Astrocyte (in vitro differentiated cells and primary cell): ENCODE measurements at places on chromosomes 3 and 15. TPM values are rescaled to one million over a fixed set of nuclear protein-coding genes. Genes with fewer than 3 reads are reported as not detected.

SYNPR gene
- total RNA-seq = 0.27 TPM in 1 of 2 replicates, not detected in the other

ANXA2 gene
- total RNA-seq = 2,269 and 2,599 TPM in 2 replicates

TNIK gene
- total RNA-seq = 68.6 and 70.0 TPM in 2 replicates

CCR9 gene
- not detected in 2 replicates for total RNA-seq

CATSPER2 gene
- total RNA-seq = 2.0 and 3.3 TPM in 2 replicates

MESP1 gene
- not detected in 2 replicates for total RNA-seq

NOX5 gene
- 0.09 and 0.14 TPM in 2 replicates for total RNA-seq

GRCh38 chr3:193335031-193335430 is 43.5 kb downstream of the ATP13A5 start:
- no peaks in the 10 kb centered on the region for H3K27me3 ChIP-seq
- DNase-seq = no peak
- no peak overlapping the region for H3K27ac ChIP-seq
- no peaks in the 10 kb centered on the region for H3K36me3 ChIP-seq
- H3K4me1 ChIP-seq = no peaks in the 10 kb centered on the region

GRCh38 chr3:155984791-155985417 is 114.5 kb downstream of the GMPS start:
- H3K27me3 ChIP-seq = no peaks in the 10 kb centered on the region
- H3K36me3 ChIP-seq = no peaks in the 10 kb centered on the region

DNA sequence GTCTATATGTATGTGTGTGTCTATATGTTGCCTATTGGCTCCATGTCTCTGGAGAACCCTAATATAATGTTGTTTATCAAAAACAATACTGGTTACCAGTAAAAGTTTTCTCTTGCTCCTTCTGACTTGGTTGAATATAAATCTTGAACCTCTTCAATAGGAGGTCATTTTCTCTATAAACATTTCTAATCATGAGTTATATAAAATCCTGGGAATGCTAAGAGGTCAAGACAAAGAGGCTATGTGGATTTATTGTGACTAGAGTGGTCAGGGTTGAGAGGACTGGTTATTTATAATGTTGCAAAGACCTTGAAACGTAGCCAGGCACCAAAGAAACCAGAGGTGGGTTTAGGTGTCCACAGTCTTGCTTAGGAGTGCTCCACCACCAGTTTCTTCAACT is 1.2 kb upstream of the MINDY4B start:
- H3K4me3 ChIP-seq = no peak overlapping the region
- no peak for DNase-seq
- H3K27ac ChIP-seq = no peak overlapping the region
- peaks cover 27% of the 10 kb centered on the region for H3K27me3 ChIP-seq
- no peaks in the 10 kb centered on the region for H3K4me1 ChIP-seq

DNA sequence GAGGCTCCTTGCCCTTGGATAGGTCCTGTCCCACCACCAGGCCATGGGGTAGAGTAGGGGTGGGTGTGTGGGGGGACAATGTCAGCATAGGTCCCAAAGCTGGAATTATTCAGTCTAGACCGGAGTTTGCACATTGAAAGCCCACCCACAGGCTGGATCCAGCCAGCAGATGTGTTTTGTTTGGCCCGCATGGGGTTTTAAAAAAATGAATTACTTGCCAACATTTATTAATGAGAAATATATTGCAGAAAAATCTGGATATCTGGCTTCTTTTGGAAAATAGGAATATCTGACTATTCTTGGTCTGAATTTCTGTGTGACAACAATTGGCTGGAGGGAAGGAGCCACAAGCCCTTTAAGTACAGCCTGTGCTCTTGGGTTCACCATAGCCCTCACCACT is 17.3 kb upstream of the LRIG1 start:
- no peaks in the 10 kb centered on the region for H3K27me3 ChIP-seq
- no peak overlapping the region for H3K27ac ChIP-seq
- H3K4me3 ChIP-seq = no peak overlapping the region
- H3K4me1 ChIP-seq = no peaks in the 10 kb centered on the region
- H3K36me3 ChIP-seq = no peaks in the 10 kb centered on the region

DNA sequence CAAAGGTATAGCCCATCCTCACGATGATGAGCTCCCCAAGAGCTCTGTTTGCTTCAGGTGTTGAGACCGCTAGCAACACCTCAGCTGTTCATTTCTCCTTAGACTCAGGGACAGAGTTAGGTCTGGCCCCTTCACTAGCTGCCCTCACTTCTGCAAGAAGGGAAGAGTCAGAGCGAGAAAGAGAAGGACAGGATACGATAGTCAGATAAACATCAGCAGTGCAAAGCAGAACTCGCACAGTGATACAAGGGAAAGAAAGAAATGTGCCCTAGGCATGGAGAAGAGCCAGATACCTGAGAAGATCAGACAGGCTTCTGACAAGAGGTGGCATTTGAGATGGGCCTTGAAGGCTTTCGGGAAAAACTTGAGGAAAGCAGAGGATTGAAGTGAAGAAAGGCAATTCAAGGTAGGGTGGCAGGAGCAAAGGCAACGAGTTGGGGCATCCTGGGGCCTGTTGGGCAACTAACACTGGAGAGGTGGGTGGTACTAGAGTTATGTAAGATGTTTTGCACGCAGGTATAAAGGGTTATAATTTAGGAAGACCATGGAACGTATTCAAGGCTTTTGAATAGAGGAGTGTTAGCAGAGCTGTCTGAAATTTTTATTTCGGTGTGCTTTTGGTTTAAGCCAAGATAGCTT is 106.0 kb downstream of the PGPEP1L start:
- no peak for DNase-seq
- H3K27me3 ChIP-seq = no peaks in the 10 kb centered on the region
- H3K27ac ChIP-seq = peak overlapping the region; percentile 99
- peaks cover 80% of the 10 kb centered on the region for H3K4me1 ChIP-seq

- no peaks in the 10 kb centered on the region for H3K36me3 ChIP-seq
- H3K4me3 ChIP-seq = no peak overlapping the region
- peaks cover 3% of the 10 kb centered on the region for H3K27me3 ChIP-seq
- H3K4me1 ChIP-seq = no peaks in the 10 kb centered on the region
- no peak for DNase-seq
- H3K27ac ChIP-seq = no peak overlapping the region
Measured at GRCh38 chr3:43796041-43796596, 105.4 kb downstream of the ABHD5 start.

GRCh38 chr3:122932251-122932967 is 95.2 kb downstream of the SEMA5B start:
- H3K4me3 ChIP-seq = no peak overlapping the region
- no peak for DNase-seq
- H3K27me3 ChIP-seq = peaks cover 15% of the 10 kb centered on the region
- H3K4me1 ChIP-seq = no peaks in the 10 kb centered on the region
- H3K27ac ChIP-seq = no peak overlapping the region
- H3K36me3 ChIP-seq = no peaks in the 10 kb centered on the region

GRCh38 chr3:65537109-65537508 is 501.6 kb downstream of the MAGI1 start:
- H3K36me3 ChIP-seq = no peaks in the 10 kb centered on the region
- no peak overlapping the region for H3K4me3 ChIP-seq
- no peak for DNase-seq
- no peak overlapping the region for H3K27ac ChIP-seq
- H3K27me3 ChIP-seq = no peaks in the 10 kb centered on the region

GRCh38 chr3:70224337-70224736 is 88.1 kb downstream of the MDFIC2 start:
- H3K4me1 ChIP-seq = no peaks in the 10 kb centered on the region
- H3K27me3 ChIP-seq = peaks cover 3% of the 10 kb centered on the region
- H3K27ac ChIP-seq = no peak overlapping the region
- H3K4me3 ChIP-seq = no peak overlapping the region

DNA sequence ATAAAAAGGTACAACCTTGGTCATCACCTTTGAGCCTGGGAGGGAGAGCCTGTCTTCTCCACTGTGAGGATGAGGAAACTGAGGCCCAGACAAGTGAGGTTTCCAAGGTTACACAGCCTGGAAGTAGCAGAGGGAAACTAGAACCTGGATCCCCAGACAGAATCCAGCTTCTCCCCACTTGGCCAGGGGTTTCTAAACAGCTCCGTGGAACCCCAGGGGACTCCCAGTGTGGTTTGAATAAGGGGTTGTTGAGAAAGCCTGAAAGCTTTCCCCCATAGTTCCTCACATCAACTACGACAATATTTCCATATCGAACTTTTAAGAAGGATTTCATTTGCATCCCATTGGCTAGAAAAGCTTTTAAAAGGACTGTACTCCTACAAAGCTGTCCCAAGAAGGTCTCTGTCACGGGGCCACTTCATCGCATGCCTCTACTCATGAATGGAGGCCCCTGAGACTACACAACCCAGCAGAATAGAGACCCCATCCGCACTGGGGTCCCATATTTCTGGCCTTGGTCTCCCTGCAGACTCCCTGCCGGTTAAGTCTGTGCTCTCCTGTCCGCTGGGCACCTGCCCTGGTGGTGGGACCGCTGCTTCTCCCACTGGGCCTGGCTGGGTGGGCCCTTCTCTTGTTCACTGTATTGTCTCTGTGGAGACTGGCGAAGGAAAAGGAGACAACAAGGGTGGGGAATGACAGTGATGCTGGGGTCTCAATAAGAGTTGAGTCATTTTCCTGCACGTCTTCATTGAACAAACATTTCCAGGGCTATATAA is 178.5 kb downstream of the SMAD6 start:
- H3K27ac ChIP-seq = no peak overlapping the region
- peaks cover 21% of the 10 kb centered on the region for H3K4me1 ChIP-seq
- H3K27me3 ChIP-seq = no peaks in the 10 kb centered on the region
- no peaks in the 10 kb centered on the region for H3K36me3 ChIP-seq
- no peak for DNase-seq

DNA sequence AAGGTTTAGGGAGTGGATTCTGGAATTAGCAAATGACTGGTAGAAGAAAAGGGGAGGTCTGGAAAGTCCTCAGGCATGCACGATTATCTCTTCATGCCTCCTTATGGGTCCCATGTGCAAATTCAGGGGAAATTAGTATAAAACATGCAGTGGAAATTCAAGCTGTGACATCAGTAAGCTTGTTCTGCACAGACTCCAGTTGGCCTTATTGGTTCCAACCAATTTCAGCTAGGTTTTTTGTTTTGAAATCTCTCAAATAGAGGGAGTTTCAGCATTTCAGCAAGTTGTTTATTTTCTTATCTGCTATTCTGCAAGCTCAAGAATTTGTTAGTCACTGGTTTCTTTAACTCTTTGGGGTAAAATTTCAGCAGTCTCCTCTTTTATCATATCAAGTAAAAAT is 774 bp upstream of the TMCO5A start:
- no peaks in the 10 kb centered on the region for H3K27me3 ChIP-seq
- H3K36me3 ChIP-seq = no peaks in the 10 kb centered on the region
- H3K4me1 ChIP-seq = peaks cover 8% of the 10 kb centered on the region

DNA sequence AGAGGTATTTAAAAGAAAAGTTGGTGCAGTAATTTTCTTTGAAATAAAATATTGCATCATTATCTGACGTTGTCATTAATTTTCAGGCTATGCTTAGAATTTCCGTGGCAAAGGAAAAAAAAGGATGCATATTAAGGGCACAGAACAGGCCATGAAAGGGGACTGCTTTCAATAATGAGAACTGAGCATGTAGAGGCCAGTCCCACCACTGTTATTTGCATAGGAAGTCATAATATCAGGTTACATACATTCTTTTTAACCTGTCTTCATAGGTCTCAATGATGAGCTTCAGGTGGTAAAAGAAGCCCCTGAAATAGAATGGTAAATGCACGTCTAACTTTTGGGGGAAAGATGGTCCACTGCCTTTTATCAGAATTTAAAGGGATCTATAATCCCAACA is 272.1 kb upstream of the ALCAM start:
- H3K36me3 ChIP-seq = no peaks in the 10 kb centered on the region
- H3K4me3 ChIP-seq = no peak overlapping the region
- H3K27me3 ChIP-seq = no peaks in the 10 kb centered on the region

GRCh38 chr3:143526011-143526545 is 322.2 kb downstream of the SLC9A9 start:
- H3K4me3 ChIP-seq = no peak overlapping the region
- no peak overlapping the region for H3K27ac ChIP-seq
- DNase-seq = no peak
- H3K4me1 ChIP-seq = no peaks in the 10 kb centered on the region

DNA sequence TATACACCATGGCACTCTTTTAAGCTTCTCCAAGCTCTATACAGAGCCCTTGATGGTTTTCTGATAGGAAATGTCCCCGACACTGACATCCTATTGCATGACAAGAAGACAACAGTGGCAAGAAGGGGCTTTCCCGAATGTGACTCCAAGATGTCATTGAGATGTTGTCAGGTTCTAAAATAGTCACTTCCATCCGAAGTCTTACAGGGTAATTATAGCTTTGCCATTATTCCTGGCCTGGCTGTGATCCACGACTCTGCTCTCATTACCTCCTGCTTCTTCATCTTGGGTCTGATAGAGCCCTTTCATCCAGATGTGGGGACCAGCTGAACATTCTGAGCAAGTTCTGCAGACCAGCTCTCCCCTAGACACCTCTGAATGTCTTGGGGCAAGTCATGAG is 40.6 kb upstream of the ADAMTS9 start:
- no peak overlapping the region for H3K27ac ChIP-seq
- no peak for DNase-seq
- H3K4me3 ChIP-seq = no peak overlapping the region
- peaks cover 6% of the 10 kb centered on the region for H3K27me3 ChIP-seq
